Transverse colon (tissue), 4 donors: ENCODE measurements at places on chromosomes 13 and 19.
A peak's percentile ranks its signal among the peaks of the same experiment; 100 is the strongest.

GRCh38 chr13:41775251-41775650, 185.7 kb downstream of the VWA8 start:
- DNase-seq, result no peak

- no peak for DNase-seq
These were observed 251.2 kb upstream of the SGCG start for GRCh38 chr13:22929381-22930126.

GRCh38 chr13:71814806-71815360, 52.1 kb downstream of the DACH1 start:
- DNase-seq, result no peak

DNA sequence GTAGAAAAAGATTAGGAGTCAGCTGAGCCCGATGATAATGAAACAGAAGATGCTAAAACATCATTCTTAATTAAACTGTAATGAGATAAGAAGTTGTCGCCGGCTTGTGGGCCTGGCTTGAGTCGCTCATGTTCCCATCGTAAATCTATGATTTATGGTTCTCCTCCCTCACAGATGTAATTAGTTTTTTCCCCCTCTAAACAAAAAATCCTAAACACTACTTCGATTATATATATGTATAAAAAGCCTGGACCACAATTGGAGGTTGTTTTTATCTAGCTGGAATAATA, 151.3 kb downstream of the PTPRS start:
- DNase-seq, result no peak

- DNase-seq, result no peak
These were observed 22.1 kb downstream of the VPS36 start for GRCh38 chr13:52428295-52428694.

GRCh38 chr19:3458229-3459088, 21.9 kb downstream of the SMIM24 start:
- DNase-seq, result no peak

DNA sequence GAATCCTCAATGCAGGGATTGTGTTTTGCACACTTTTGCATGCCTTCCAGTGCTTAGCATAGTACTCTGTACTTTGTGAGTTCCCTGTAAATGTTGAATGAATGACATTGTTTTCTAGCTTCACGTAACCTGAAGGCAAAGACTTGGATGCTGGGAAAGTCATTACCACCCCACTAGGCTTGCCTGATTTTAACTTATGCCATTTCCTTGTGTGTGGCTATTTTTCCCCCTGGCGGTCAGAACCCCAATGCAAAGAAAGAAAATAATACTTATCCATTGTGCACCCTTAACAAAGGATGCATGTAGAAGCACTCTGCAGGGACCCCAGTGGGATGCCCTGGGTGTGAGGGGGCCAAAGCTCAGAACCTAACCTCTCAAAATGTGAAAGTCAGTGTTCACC, 1.2 kb upstream of the ENOX1 start:
- DNase-seq, result no peak

GRCh38 chr13:55999709-56000108, 1141.0 kb upstream of the PRR20A start:
- no peak for DNase-seq

- peak; percentile 33 for DNase-seq
These were observed 75.3 kb downstream of the CACNA1A start for GRCh38 chr19:13430790-13431582.

DNA sequence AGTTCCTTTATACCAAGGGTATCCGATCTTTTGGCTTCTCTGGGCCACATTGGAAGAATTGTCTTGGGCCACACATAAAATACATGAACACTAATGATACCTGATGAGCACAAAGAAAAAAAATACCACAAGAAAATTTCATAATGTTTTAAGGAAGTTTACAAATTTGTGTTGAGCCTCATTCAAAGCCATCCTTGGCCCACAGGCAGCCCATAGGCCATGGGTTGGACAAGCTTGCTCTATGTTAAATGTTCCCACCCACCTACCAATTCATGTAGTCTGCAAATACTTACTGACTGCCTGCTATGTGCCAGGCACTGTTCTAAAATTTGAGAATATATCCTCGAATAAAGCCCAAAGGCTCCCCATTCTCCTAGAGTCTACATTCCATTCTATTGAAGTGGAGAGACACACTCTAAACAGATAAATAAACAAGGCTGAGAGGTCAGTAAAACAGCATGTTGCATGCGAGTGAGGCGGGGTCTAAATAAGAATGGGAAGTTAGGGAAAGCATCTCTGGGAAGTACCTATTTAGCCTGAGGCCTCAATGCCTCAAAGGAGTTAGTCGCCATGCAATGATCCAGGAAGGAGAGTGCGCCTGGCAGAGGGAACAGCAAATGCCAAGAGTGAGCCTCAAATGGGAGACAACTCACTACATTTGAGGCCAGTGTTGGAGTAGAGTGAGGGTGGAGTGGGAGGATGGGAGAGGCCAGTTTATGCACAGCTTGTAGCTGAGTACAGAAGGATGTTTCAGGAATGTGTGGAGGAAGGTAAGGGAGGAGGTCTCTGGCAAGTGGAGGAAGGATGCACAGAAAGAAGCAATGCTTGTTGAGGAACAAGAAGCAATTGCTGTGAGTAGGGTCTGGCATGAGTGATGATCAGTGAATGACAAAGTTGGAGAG, 52.5 kb upstream of the CLDN10 start:
- no peak for DNase-seq

- no peak for DNase-seq
These were observed 10.0 kb downstream of the ZNF383 start for GRCh38 chr19:37227996-37228395.

GRCh38 chr19:13089139-13089856, 13.4 kb downstream of the LYL1 start:
- DNase-seq, result no peak

- peak; percentile 63 for DNase-seq
These were observed 967 bp downstream of the DBP start for GRCh38 chr19:48635966-48636858.

- no peak for DNase-seq
These were observed 1.4 kb upstream of the HSD17B14 start for GRCh38 chr19:48837687-48838086.

- DNase-seq, result no peak
These were observed 98.2 kb upstream of the SERP2 start for GRCh38 chr13:44275381-44275780.

DNA sequence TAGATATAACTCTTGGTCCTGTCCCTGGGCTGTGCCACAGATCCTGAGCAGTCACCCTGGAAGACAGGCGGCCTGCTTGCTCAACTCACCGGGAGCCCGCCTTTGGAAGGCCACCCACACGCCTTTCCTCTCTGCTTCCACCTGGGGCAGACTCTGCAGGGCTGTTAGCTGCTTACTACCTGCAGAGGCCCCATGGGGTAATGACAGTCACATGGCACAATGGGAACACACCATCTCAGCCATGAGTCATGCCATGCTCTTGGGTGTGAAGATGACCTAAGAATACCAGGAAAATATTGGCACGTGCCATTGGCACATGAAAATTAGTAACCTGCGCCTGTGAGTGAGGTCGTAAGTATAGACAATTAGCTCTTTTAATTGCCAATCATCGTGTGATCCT, 108.6 kb downstream of the COL4A2 start:
- DNase-seq, result no peak

DNA sequence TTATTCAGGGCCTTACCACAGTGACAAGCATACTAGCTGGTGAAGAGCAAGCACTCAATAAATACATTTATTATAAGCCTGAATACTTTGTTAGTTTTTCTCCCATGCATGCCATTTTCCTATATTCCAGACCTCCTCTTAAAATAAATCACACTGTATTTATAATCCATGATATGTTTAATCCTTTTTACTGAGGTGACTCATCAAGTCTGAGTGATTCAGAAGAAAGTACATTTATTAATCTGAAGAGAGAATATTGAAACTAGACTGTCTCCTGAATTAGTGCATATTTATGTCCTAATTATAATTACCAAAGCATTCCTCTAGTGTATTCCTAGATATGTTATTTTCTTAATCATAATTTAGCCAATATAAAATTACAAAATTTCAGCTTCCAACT, 323.3 kb downstream of the NALCN start:
- DNase-seq, result no peak

GRCh38 chr13:45851171-45851921, at the start of gene SIAH3:
TSS of gene SIAH3 (minus strand) at chr13:45851753. CDS start at chr13:45851629, 124 bp downstream.
- no peak for DNase-seq

- no peak for DNase-seq
These were observed 1.1 kb downstream of the ATP4A start for GRCh38 chr19:35562336-35562735.

DNA sequence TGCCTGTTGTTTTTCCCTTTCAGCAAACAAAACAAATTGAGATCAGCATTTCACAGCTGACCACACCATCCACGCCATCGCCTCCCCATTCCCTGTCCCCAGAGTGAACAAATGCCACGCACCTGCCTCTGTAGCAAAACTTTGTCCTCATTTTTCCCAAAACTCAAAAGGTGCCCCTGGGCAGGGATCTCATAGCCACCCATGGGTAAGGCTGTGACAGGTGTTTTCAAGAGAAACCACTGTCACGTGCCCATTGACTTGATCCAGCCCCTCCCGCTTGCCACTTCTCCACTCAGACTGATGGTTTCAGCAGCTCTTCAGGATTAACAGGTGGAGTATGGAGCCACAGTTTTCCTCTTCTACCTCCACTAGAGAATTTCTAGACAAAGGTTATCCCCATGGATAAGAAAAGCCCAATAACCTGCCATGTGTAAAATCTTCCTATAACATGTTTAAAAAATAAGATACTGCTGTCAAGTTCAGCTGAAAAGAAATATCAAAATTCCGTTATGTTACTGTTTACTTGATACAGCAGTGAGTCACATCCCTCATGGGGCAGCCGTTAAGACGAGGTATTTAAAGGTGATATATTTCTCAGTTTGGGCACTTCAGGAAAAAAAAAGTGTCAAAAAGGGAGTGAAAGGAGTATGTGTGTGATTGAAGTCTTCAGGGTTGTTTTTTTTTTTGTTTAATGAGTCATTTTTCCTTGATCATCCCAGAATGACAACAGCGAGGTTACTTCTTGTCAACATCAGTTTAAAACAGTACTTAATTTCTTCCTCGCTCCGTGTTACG, 63.5 kb upstream of the GPR183 start:
- DNase-seq, result no peak

- peak; percentile 73 for DNase-seq
These were observed 16.1 kb downstream of the ZNF816 start for GRCh38 chr19:52946322-52947310.

GRCh38 chr13:99642006-99642405, 140.7 kb downstream of the TM9SF2 start:
- DNase-seq, result no peak

DNA sequence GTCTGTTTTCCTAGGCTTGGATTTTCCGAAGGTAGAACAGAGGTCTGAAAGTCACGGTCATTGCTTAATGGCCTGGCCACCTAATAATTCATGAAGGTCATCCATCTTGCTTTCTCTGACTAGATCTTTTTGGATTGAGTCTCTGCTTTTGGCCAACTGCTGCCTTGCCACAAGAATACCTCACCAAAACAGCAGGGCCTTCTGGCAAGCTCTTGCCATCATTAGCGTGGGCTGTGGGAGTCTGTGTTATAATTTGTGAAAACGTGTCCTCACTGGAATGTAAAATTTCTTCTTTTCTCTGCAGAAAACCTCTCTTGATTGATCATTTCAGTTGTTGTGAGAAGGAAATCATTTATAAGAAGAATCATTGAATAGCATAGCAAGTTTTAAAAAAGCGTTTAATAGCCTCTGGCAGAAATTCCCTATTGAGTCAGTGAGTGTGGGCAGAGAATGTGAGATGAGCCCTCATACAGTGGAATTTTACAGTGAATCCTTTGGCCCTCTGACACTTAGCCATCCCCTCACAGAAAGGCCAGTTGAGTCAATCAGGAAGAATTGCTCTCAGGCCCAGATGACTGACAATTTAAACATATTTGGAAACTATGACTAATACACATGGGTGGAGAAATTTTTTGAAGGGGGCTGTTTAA, 43.2 kb upstream of the ERICH6B start:
- no peak for DNase-seq

GRCh38 chr19:38317104-38317612, 1.4 kb upstream of the YIF1B start:
- no peak for DNase-seq

DNA sequence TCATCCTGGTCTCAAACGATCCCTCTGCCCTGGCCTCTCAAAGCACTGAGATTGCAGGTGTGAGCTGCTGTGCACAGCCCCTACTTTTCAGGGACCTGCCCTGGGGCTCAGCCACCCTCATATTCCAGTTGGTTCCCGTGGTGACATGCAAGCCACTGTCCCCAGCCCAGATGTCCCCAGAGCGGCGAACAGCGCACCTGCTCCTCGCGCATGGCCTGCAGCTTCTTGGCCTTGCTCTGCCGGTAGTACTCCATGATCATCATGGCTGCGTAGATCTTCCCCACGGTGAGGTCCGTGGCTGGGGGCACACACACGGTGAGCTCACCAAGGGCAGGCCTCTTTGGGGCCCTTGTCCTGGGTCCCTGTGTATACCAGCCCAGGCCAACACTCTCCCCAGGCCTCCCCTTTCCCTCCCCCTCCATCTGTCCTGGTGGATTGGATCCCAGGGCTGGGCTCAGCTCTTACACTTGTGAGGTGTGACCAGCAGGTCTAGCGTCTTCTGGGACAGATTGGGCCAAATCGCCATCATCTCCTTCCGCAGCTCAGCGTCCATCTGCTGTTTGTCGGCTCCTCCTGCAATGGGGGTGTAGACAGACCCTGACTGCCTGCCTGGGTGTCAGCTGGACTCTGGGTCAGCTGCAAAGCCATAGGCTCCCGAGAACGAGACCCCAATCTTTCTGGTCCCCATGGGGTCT, 64.0 kb downstream of the IER2 start:
- DNase-seq, result no peak

DNA sequence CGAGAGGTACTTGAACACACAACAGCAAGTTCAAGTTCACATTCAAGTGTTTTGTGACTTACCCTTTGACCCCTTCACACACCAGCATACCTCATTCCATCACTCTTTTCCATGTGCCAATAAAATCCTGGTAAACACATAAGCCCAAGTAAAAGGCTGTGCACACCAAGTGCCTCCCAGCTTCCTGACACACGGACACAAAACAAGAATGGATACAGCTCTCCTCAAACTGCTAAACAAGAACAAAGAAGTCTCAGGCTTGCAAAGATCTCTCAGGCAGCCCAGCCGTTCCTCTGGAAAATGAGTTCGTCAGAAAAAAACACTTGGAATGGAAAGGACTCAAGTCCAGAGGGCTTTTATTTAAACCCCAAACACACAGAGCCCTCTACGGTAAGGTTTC, 83.7 kb downstream of the NUFIP1 start:
- no peak for DNase-seq

- DNase-seq, result no peak
These were observed 52.8 kb downstream of the RUBCNL start for GRCh38 chr13:46334035-46334822.

- DNase-seq, result no peak
These were observed 36.7 kb downstream of the TMEM161A start for GRCh38 chr19:19101540-19101939.

DNA sequence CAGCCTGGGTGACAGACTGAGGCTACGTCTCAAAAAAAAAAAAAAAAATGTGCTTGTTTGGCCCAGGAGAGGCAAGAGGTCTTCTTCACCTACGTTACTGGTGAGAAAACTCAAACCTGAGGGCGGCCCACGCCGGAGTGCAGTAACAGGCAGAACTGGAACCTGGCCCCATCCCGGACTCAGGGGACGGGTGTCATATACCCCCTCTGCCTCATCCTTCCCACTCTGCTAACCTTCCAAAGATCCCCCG, 414 bp upstream of the ADAT3 start:
- DNase-seq, result no peak
